HFFc6 (cell line): ENCODE measurements at places on chromosomes 6 and 20. TPM values are rescaled to one million over a fixed set of nuclear protein-coding genes. Genes with fewer than 3 reads are reported as not detected.

DNA sequence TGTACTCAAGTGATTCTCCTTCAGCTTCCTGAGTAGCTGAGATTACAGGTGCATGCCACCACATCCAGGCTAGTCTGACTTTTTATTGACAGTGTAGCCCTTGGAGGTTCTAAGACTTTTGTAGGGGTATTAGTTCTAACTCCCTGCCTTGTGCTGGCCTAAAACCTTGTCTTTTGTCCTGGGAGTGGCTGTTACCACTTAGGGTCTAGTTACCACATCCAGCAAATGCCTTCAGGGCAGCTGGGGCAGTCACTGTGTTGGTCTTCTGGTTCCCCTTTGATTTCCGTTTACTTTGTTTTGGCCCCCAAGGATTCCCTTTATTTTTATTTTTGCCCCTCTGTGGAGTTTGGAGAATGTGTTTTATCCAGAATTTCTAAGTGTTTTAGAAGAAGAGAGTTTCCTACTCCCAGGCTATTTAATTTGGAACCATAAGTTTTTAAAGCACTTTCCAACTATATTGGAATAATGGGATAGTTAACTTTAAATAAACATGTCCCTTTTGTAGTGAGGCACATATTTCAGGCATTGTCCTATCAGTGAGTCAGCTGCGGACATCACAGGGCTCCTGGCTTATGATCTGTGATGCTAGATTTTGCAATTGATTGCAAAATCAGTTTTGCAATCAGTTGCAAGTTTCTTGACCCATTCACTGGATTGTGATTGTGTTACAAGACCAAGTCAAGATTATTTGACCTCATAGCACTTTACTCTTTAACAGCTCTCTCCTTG, 25.0 kb downstream of the IL22RA2 start:
- peak; percentile 6 for DNase-seq
- H3K36me3 ChIP-seq: no peaks in the 10 kb centered on the region
- peaks cover 2% of the 10 kb centered on the region; the same call in 1 of the 2 replicates for H3K27me3 ChIP-seq
- H3K27ac ChIP-seq: no peak overlapping the region
- H3K4me1 ChIP-seq: no peaks in the 10 kb centered on the region

- no peaks in the 10 kb centered on the region for H3K27me3 ChIP-seq
- H3K4me3 ChIP-seq: no peak overlapping the region
- H3K27ac ChIP-seq: no peak overlapping the region
- peaks cover 17% of the 10 kb centered on the region for H3K4me1 ChIP-seq
These were observed 5.8 kb upstream of the MAP3K5 start for GRCh38 chr6:136798044-136798443.

DNA sequence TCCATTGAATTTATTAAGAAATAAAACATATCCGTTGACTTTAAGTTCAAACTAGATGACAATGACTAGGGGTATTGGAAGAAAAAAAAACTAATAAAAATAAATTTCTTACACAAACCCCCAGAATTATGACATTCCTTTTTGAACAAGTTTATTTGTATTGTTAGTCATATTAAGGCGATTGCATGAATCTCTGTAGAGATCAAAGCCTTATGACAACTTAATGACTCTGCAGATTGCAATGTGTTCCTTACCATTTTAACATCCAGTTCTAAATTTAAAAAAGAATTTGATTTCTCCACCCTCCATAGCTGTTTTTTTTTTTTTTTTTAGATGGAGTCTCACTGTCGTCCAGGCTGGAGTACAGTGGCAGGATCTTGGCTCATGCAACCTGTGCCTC, 189.8 kb upstream of the CEP162 start:
- H3K36me3 ChIP-seq: no peaks in the 10 kb centered on the region
- peak; percentile 12 for DNase-seq
- H3K27me3 ChIP-seq: peaks cover 17% of the 10 kb centered on the region
- no peak overlapping the region for H3K27ac ChIP-seq
- no peak overlapping the region for H3K4me3 ChIP-seq
- no peaks in the 10 kb centered on the region; the same call in 1 of the 2 replicates for H3K4me1 ChIP-seq

GRCh38 chr6:134004714-134005113, 47.7 kb downstream of the SLC2A12 start:
- H3K27ac ChIP-seq: no peak overlapping the region
- no peaks in the 10 kb centered on the region for H3K36me3 ChIP-seq
- DNase-seq: no peak
- peaks cover 27% of the 10 kb centered on the region for H3K27me3 ChIP-seq
- peaks cover 12% of the 10 kb centered on the region for H3K4me1 ChIP-seq

GRCh38 chr6:71473926-71474325, 185.3 kb downstream of the OGFRL1 start:
- H3K27me3 ChIP-seq: peaks cover 6% of the 10 kb centered on the region; the same call in 1 of the 2 replicates
- H3K27ac ChIP-seq: peak overlapping the region; percentile 77
- H3K36me3 ChIP-seq: peaks cover 12% of the 10 kb centered on the region
- H3K4me1 ChIP-seq: peaks cover 63% of the 10 kb centered on the region

DNA sequence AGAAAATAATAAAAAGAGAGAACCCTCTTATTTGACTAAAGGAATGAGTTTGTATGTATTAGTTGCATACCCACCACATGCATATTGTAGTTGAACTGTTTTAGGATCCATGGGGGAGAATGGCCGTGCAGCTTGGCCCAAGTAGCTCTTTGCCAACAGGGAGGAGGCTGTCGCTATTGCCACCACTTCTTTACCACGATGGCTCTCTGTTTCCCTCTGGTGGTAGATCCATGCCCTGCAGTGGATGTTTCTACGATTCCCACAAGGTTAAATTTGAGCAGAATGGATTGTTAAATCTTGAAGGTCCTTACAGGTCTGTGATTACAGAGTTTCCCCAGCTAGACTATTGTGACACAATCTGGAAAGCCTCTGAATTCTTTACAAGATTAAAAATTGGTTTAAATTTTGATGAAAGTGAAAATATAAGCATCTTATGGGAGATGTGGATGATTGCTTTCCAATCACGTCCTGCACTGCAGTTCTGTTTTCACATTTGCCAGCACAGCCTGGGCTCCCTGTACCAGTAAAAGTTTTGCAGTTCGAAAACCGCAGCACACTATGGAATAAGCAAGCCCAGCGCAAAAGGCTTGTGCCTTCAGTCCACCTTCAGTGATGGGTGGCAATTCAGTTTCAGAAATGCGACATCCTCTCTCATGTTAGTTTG, 34.4 kb upstream of the FNDC1 start:
- DNase-seq: peak; percentile 46
- no peak overlapping the region for H3K27ac ChIP-seq
- H3K27me3 ChIP-seq: peaks cover 34% of the 10 kb centered on the region
- H3K4me1 ChIP-seq: no peaks in the 10 kb centered on the region

Gene GFRA4
- not detected in 3 replicates for total RNA-seq
